ENCODE measurements at places on chromosomes 11 and 22.

DNA sequence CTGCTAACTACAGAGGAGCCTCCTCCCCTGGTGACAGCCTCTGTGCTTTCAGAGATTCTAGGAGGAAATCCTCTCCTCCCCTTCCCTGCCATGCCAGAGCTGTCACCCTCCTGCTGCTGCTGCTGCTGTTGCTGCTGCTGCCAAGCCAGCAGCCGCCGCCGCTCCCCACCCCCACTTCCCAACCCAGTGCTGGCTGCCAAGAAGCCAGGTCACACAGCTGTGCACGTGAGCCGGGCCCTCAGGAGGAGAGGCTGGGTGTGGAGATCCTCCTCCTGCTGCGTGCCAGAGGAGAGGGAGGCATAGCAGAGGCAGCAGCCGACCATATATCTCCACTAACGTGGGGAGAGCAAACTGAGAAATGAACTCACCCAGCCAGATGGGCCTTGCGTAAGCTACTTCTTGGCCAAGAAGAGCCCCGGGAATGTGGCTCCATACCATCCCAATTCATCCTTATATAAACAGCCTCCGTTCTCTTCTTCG, 12.4 kb downstream of the CRY2 start:
- H3K36me3 ChIP-seq: peaks cover 58% of the 10 kb centered on the region
- peaks cover 59% of the 10 kb centered on the region for H3K4me1 ChIP-seq
- no peak overlapping the region for H3K4me3 ChIP-seq
- no peaks in the 10 kb centered on the region for H3K27me3 ChIP-seq
- peak overlapping the region; percentile 90 for H3K27ac ChIP-seq
- DNase-seq: peak; percentile 96

DNA sequence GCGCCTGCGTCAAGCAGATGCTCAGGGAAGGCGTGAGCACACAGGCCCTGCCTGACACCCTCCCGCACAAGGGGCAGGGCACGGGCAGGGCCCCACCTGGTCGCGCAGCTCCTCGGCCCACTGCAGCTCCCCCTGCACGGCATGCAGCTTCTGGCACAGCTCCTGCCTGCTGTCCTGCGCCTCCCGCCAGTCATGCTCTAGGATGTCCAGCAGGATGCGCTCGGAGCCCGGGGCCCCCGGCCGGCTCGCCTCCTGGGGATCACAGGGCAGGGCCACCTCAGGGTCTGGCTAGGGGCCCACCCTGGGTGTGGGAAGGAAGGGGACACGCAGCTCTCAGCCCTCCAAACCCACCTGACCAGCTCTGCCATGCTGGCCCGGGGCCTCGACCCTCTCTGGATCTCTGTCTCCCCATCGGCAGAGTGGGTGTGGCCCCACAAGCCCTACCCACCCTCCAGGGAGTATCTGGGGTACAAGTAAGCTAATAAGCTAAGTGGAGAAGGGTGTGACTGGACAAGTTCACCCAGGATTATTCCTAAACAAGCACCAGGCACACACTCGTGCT, 10.7 kb downstream of the CARD10 start:
- no peak for DNase-seq
- H3K27ac ChIP-seq: peak overlapping the region; percentile 41
- no peak overlapping the region for H3K4me3 ChIP-seq
- no peaks in the 10 kb centered on the region for H3K36me3 ChIP-seq

GRCh38 chr22:35597692-35598395, 19.3 kb downstream of the MB start:
- no peak overlapping the region for H3K4me3 ChIP-seq
- H3K27me3 ChIP-seq: no peaks in the 10 kb centered on the region
- H3K36me3 ChIP-seq: no peaks in the 10 kb centered on the region
- peaks cover 4% of the 10 kb centered on the region for H3K4me1 ChIP-seq
- no peak for DNase-seq

DNA sequence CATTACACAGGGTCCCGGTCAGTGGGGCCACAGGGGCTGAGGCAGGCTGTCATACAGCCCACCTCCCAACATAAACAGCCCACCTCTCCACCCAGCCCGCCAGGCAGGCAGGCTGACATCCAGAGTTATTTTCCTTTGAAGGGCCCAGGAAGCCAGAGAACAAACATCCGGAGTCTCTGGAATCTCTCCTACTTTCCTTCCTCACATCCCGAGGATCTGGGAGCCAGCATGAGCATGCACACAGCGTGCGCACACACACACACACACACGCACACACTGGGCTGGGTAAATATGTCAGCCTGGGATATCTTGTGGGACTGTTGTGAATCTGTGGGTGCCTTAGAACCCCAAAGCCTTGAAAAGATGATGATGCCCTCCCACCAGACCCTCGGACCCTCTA, 55.4 kb downstream of the PDE2A start:
- no peak overlapping the region for H3K4me3 ChIP-seq
- no peak overlapping the region for H3K27ac ChIP-seq
- H3K27me3 ChIP-seq: peaks cover 25% of the 10 kb centered on the region
- no peaks in the 10 kb centered on the region for H3K36me3 ChIP-seq

- H3K4me3 ChIP-seq: no peak overlapping the region
- H3K4me1 ChIP-seq: no peaks in the 10 kb centered on the region
Measured at GRCh38 chr11:33819278-33820035, 45.1 kb upstream of the FBXO3 start.

DNA sequence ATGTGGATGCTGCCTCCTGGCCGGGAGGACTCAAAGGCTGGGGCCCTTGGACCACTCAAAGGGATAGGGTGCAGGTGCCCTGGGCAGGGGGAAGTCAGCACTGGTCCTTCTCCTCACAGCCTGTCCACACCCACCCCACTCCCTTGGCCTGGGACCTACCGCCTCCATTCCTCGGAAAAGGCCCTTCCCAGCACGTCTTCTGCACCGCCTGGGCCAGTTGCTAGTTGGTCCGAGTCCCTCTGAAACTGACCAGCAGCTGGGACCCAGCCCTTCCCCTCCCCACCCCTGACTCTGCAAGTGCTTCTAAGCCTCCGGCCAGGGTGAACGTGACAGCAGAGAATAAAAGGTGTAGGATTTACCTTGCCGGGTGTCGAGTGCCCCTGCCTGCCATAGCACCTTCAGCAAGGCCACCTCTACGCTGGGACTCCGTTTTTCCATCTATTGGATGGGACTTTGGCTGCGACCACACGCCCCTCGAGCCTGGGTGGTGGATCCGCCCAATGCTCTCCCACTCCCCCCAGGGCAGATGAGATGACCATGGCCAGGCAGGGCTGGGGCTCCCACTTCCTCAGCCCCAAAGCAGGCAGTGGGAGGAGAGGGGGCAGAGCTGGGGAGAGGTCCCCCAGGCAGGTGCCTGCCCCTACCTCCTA, 37.3 kb downstream of the OSBPL5 start:
- no peaks in the 10 kb centered on the region for H3K27me3 ChIP-seq
- H3K4me3 ChIP-seq: no peak overlapping the region
- H3K4me1 ChIP-seq: peaks cover 65% of the 10 kb centered on the region
- peaks cover 8% of the 10 kb centered on the region for H3K36me3 ChIP-seq
- DNase-seq: no peak

DNA sequence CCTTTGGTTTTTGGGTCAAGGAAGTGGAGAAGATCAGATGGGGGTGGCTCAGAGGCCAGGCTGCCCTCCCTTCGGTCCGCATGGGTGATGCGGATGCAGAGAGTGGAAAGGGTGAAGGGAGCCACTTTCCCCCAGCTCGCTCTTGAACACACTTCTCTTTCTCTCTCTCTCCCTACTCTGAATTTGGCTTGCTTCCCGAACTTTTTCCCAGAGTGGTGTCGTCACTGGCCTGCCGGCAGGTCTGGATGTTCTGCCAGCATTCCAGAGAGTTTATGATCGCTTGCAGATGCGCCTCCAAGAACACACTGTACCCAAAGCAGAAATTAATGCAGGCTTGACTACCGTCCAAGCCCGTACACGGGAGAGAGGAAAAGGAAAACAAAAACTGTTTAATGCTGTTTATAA, 103.2 kb downstream of the ZBTB16 start:
- H3K4me1 ChIP-seq: peaks cover 96% of the 10 kb centered on the region
- H3K27me3 ChIP-seq: no peaks in the 10 kb centered on the region
- peaks cover 10% of the 10 kb centered on the region for H3K36me3 ChIP-seq

GRCh38 chr11:32081129-32081641, 9.7 kb upstream of the RCN1 start:
- H3K36me3 ChIP-seq: no peaks in the 10 kb centered on the region
- no peaks in the 10 kb centered on the region for H3K4me1 ChIP-seq
- no peak for DNase-seq
- H3K27ac ChIP-seq: no peak overlapping the region
- H3K27me3 ChIP-seq: no peaks in the 10 kb centered on the region

DNA sequence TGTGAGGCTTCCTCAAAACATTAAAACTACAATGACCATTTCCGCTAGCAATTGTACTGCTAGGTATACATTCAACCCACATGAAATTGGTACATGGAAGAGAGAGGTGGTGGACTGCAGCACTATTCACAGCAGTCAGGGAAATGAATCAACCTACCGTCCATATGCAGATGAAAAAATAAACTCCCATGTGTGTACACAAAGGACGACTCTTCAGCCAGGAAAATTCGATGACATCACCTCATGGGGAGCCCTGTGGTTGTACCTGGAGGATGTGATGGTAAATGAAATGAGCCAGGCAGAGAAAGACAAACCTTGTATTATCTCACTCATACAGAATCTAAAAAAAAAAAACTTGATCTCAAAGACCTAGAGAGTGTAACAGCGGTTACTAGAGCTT, 23.3 kb downstream of the RFPL3 start:
- DNase-seq: no peak
- H3K36me3 ChIP-seq: peaks cover 5% of the 10 kb centered on the region
- H3K27me3 ChIP-seq: no peaks in the 10 kb centered on the region
- no peak overlapping the region for H3K27ac ChIP-seq
- no peak overlapping the region for H3K4me3 ChIP-seq
